ENCODE measurements at places on chromosomes 12 and 14. TPM values are rescaled to one million over a fixed set of nuclear protein-coding genes. Genes with fewer than 3 reads are reported as not detected.

The KRT71 gene
- total RNA-seq, result not detected

The CLEC4C gene
- total RNA-seq, result not detected

The RIMBP2 gene
- 0.01 TPM for total RNA-seq

The INHBE gene
- 0.13 TPM for total RNA-seq

The IL31 gene
- not detected for total RNA-seq

The ASCL1 gene
- total RNA-seq, result not detected

The C12orf50 gene
- not detected for total RNA-seq

The TEAD4 gene
- 43.1 TPM for total RNA-seq

The TRAF3 gene
- 27.4 TPM for total RNA-seq

The MYF5 gene
- total RNA-seq, result not detected

The CPNE6 gene
- not detected for total RNA-seq

The IL23A gene
- 0.41 TPM for total RNA-seq

The PMCH gene
- not detected for total RNA-seq

The ESRRB gene
- total RNA-seq, result 0.18 TPM

The RND1 gene
- total RNA-seq, result 18.7 TPM

The ADAM21 gene
- total RNA-seq, result not detected

The RDH11 gene
- 67.6 TPM for total RNA-seq

The NINJ2 gene
- not detected for total RNA-seq

The NPFF gene
- total RNA-seq, result not detected

The BLTP3B gene
- total RNA-seq, result 11.7 TPM

The COX8C gene
- not detected for total RNA-seq

The RAB3IP gene
- 14.4 TPM for total RNA-seq
